ENCODE measurements at places on chromosomes 3 and 15.

GRCh38 chr3:36365829-36366228 lies 14.5 kb upstream of the STAC start:
- peak; percentile 60 for DNase-seq

- no peak for DNase-seq
Measured at GRCh38 chr3:24687671-24688070, 193.0 kb upstream of the THRB start.

GRCh38 chr3:73508330-73508954 lies 116.3 kb downstream of the PDZRN3 start:
- DNase-seq, result peak; percentile 7

GRCh38 chr3:79405183-79405582 lies 362.6 kb downstream of the ROBO1 start:
- DNase-seq, result no peak

GRCh38 chr3:42728668-42729364 lies 26.2 kb upstream of the HHATL start:
- no peak for DNase-seq

- peak; percentile 44 for DNase-seq
Measured at GRCh38 chr3:123151251-123151705, 50.5 kb upstream of the SEC22A start.

Data from NCI-H524 treated with DMSO at 0.1 percent for 48 hours (cell line).